ENCODE measurements at places on chromosomes 1 and 21.
A peak's percentile ranks its signal among the peaks of the same experiment; 100 is the strongest.

DNA sequence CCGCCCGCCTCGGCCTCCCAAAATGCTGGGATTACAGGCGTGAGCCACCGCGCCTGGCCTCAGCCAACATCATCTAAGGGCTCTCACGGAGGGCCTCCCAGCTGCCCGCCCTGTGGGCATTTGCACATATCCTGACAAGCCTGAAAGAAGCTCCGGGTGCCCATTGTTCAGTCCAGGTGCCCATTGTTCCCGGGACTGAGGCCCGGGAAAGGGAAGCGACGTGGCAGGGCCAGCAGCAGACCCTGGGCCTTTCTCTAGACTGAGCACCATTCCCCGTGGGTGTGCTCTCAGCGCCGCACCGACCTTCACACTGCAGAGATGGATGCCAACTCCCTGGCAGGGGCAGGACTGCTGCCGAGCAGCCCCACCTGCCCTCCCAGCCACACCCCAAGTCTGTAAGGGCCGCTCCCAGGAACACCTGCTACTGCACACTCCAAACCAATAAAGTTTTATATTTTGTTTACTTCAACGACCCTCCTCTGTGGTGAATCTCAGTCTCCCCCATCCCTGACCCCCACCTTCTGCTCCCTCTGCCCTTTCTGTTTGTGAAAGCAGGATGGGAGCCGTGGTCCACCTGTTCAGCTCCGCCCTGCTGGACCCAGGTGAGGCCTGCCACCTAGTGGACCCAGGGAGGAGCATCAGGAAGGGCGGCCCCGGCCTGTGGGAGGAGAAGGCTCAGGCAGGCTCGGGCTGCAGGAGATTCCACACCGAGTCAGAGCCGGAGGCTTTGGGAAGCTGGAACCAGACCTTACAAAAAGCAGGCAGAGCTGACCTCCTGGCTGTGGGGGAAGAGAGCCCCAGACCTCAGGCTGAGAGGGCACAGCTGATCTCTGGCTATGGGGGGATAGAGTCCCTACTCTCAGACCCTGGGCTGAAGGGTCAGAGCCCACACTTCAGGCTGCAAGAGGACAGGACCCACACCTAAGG lies 1.1 kb upstream of the TMEM82 start:
- peak; percentile 35 for DNase-seq

DNA sequence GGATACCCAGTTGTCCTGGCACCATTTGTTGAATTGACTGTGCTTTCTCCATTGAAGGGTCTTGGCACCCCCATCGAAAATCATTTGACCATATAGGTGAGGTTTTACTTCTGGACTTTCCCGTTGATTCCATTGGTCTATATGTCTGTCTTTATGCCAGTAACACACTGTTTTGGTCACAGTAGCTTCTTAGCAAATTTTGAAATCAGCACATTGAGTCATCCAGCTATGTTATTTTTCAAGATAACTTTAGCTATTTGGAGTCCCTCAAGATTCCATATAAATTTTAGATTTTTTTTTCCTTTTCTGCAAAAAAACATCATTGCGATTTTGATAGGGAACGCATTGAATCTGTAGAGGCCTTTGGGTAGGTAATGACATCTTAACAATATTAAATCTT lies 235.6 kb downstream of the SMYD3 start:
- no peak for DNase-seq

DNA sequence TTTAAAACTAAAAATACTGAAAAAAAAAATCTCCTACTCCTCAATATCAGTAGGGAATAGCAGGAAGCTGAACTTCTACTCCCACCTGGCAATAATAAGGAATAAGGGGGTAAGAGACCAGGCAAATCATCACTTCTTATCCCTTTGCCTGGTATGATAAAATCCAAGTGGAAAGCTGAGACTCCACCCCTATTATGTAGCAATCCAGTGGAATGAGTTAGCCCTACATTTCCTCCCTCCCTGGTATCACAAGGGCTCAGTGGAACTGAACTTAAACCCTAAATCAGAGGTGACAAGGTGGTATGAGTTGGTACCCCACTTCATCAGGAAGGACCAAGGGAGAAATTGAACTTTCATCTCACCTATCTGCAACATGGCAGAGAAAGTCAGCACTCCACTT lies 25.7 kb downstream of the TRIM33 start:
- no peak for DNase-seq

- DNase-seq, result no peak
Observed at GRCh38 chr1:106926803-106927582, 129.5 kb upstream of the PRMT6 start.

DNA sequence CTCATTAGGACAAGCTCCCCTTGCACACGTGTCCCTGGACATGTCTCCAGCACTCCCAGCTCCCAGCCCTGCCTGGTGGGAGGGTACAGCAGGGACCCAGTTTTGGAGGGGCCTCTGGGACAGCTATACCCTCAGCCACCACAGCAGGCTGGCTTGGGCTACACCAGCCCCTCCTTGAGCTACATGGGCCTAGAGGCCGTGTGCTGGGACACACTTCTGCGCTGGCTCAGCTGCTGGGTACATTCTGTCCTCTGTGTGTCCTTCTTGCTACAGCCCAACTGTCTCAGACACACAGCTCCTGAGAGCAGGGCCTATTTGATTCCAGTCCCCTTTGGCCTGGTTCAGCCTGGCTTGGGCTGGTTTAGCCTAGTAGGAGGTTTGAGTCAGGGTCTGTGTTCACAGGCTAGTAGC lies 26.7 kb downstream of the DMAP1 start:
- DNase-seq, result no peak

GRCh38 chr1:213737398-213738035 lies 250.3 kb upstream of the PROX1 start:
- no peak for DNase-seq

- DNase-seq, result no peak
Observed at GRCh38 chr1:151324390-151324930, 2.8 kb downstream of the PI4KB start.

- DNase-seq, result no peak
Observed at GRCh38 chr1:203342192-203342940, 8.6 kb downstream of the FMOD start.

DNA sequence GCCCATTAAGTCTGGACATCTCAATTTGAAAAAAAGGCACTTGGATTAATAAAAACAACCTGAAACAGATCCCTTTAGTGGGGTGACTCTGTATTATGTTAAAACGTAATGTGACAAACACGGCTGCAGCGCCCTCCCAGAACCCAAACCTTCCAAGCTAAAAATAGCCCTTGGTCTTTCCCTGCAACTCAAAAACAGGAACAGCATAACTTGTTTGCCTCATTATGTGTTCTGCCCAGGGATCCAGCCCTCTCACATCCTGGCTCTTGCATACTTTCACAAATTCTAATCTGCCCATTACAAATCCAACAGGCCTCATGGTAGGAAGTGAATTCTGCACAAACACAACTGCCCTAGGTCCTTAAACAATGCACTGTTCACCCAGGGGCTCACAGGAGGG lies 94.7 kb upstream of the GADD45A start:
- DNase-seq, result no peak

DNA sequence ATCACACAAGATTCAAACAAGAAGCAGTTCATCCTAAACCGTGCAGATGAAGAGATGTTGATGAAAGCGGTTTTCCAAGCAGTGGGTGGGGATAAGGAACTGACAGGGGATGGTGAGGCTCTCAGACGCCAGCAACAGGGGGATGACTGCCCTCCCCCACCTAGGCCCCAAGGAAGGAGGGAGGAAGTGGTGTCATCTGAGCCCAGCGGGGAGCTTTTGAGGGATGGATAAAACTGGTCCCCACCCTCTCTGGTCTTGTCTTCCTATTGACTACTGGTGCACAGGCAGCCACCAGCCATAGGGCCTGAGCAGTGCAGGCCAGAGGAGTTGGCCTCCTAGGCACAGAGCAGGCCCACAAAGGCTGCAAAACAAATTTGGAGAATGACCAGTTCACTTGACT lies 175.5 kb downstream of the HUNK start:
- no peak for DNase-seq

DNA sequence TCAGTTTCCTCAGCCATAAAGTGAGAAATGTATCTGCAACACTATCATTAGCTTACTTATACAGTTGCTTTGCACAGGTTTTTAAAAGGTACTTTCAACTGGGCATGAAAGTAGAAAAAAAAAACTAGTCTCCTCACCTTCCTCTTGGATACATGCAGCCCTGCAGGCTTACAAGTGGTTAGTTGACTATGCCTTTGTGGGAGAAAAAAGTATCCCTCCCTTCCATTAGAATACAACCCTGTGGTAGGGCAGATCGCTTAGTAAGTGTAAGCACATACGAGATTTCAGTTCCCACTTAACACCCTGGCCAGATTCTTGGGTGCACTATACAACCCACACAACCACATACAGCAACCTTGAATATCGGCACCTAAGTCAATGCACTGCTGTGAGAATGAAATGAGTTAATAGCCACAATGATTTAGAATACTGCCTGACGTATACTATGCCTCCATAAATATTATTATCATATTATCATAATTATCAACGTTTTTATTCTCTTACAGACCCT lies 54.7 kb downstream of the PIGK start:
- no peak for DNase-seq

GRCh38 chr1:217149791-217150190 lies 426.6 kb upstream of the ESRRG start:
- DNase-seq, result no peak

- DNase-seq, result no peak
Observed at GRCh38 chr1:112937495-112937894, 18.5 kb downstream of the SLC16A1 start.

DNA sequence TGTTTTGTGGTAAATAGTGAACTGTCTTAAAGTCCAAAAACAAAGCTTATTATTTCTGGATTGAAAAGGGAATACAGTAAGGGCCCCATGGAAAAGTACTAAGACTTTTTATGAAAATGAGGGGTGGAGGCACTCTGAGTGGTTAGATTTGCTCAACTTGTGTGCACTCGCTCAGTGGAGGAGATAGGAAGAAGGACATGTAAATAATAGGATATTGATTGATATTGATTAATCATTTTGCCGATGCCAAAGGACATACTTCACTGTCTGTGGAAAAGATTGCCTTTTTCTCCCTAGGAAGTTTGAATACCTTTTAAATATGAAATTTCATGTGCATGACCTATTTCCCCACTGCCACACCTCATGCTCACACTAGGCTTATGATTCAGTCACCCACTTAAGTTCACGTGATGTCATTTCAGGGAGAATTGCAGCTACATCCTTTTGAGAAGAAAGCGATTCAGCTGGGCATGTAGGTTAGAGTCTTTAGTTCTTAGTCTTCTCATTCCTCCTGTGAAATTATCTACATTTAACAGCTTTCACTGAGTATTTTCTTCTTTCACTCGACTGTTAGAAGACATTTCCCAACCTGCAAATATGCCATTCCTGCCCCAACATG lies 5.0 kb downstream of the MTR start:
- no peak for DNase-seq

DNA sequence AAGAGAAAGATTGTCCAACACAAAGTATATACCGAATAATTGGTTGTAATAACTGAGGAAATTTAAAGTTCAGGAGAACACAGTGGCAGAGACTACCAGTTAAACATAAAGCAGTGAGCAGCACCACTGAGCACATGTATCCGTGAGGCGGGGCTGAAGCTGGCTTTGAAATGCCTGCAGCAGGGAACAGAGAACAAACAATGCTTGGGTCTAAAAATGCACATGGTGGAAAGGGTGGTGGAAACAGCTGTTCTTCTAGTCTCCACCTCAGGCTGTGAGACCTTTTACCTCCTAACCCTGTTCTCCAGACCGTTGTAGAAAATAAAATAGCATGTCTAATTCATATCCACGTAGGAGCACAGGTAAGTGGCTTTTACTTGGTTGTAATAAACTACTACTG lies 7.7 kb upstream of the GNG4 start:
- DNase-seq, result no peak

- no peak for DNase-seq
Observed at GRCh38 chr1:207805841-207806421, 54.1 kb downstream of the CD46 start.

GRCh38 chr1:1895456-1896336 lies 4.8 kb upstream of the GNB1 start:
- no peak for DNase-seq

GRCh38 chr1:176779992-176780328 lies 317.0 kb downstream of the PAPPA2 start:
- no peak for DNase-seq

DNA sequence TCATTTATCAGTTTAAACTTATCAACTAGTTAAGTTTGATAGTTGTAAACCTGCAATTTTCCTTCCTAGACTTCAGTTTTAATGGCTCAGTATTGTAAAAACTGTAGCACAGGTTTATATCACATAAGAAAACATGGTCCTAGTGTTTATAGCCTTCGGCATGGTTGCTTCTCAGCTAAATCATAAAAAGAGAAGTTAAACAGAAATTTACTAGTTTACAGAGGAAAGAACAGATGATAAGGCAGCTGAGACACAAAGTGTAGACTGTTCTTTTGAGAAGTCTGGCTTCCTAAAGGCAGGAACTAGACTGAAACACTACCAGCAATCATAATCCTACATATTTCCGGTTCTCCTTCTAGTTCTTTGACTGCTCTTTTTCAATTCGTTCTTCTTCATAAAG lies 39.8 kb downstream of the WNT2B start:
- DNase-seq, result no peak

DNA sequence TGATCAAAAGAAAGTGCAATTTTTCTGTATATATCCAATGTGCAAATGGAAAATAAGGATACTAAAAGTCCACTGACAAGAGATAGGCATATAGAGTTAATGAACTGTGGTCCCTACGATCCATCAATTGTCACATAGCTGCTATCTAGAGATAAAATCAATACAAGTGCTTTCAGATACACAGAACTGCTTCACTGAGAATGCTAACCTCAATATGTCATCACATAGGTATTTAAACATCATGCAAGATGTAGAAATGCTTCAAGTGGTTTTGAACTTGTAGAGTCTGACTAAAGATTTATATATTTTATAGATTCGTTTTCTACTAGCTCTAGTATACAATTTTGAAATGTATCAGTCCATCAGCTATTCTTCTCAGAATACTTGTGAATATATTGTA lies 1604.7 kb downstream of the PLA2G4A start:
- no peak for DNase-seq

- DNase-seq, result peak; percentile 16
Observed at GRCh38 chr1:44030605-44031251, 534 bp downstream of the SLC6A9 start.

DNA sequence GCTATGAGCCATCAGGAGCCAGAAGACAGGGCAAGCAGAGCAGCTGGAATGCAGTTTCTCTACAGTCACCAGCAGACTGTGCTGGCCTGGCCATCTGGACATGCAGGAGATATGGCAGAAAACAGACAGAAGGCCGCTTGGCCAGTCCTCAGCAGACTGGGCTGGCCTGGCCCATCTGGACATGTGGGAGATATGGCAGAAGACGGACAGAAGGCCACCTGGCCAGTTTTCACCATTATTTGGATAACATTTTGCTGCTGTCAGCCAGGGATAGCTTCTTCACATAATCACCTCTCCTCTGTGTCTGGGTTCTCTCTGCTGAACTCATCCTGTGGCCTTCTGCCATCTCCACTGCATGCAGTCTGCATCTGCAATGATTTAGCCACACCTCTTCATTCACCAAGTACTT lies 25.0 kb upstream of the CACYBP start:
- no peak for DNase-seq
